SK-N-MC (cell line): ENCODE measurements at places on chromosomes 3 and 15.
A peak's percentile ranks its signal among the peaks of the same experiment; 100 is the strongest.

GRCh38 chr15:60744826-60745460 is 266.0 kb upstream of the ICE2 start:
- no peak for DNase-seq

- no peak for DNase-seq
Observed at GRCh38 chr3:24496529-24497482, 2.2 kb upstream of the THRB start.

GRCh38 chr15:52208306-52208946 is 17.2 kb upstream of the GNB5 start:
- peak; percentile 20 for DNase-seq

GRCh38 chr15:77804210-77804609 is 171.5 kb upstream of the LINGO1 start:
- no peak for DNase-seq

GRCh38 chr15:89192766-89193165 is 28.6 kb downstream of the RLBP1 start:
- DNase-seq: no peak

DNA sequence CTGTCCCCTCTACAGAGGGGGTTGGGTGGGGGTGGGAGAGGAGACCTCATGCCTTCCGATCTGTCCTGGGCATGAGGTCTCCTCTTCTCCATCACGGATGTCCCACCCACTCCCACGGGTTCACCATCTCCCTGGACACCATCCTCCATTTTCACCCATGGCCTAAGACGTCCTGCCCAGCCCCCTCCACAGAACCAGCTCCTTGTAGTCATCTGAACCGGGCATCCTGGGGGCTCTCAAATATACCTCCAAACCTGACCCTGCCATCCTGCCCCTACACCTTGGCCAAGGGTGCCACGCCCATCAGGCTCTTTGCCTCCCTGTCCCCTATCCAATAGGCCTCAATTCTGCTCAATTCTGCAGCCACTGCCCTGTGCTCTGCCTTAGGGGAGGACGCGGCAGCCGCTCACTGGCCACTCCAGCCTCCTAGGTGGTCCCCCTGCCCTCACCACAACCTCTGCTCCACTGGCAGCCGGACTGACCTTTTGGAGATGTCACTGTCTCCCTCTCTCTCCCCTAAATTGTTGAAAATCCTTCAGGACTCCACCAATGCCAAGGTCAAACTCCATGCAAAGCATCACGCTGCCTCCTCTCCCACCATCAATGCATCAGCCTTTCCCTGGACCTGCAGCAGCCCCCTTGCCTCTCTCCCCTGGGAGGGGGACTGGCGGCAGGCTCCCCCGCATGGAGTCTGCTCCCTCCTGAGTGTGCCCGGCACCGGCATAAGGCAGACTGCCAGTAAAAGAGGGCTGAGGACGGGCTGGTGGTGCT is 9.4 kb upstream of the ANPEP start:
- no peak for DNase-seq

DNA sequence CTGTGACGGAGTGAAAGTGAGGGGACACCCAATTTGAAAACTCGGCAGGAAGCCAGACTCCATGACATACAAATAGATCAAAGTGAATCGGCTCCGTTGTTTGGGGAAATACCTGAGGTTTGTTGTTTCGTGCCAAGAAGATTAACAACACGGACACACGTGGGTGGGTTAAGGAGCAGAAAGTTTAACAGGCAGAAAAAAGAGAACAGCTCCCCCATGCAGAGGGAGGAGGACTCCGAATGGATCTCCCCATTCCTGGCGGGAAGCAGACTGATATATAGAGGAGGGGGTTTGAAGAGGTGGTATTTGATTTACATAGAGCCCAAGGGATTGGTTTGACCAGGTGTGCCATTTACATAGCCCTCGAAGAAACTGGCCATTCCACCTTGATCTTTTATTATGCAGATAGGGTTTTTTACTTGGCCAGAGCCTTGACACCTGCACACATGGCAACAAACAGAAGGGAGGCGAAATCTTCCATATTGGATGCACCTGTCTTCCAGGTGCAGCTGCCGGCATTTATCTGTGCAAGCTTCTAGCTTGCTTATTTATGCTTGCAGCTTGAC is 4.8 kb upstream of the SACM1L start:
- no peak for DNase-seq

- no peak for DNase-seq
Observed at GRCh38 chr3:141644931-141645330, 93.2 kb upstream of the RNF7 start.

- DNase-seq: peak; percentile 22
Observed at GRCh38 chr3:53130179-53131061, at the start of gene RFT1. TSS of gene RFT1 (minus strand) at chr3:53130435. CDS start at chr3:53130400, 35 bp downstream.

- DNase-seq: no peak
Observed at GRCh38 chr3:55658690-55659562, 171.8 kb upstream of the WNT5A start.

DNA sequence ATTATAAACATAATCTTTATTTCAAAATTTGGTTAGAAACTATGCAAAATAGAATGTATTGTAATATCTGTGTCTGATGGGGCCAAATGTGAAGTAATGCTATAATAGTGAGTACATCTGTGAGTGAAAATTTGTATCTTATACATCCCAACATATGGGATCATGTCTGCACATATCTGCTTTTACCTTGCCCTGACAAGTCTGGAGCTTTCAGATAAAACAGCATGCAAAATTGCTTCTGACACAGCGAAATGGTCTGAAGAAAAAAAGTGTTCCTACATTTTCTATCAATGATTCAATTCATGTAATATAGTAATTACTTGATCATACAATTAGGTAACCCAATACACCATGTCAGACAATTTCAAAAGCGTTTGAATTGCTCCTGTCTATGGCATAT is 58.1 kb upstream of the P3H2 start:
- DNase-seq: no peak

DNA sequence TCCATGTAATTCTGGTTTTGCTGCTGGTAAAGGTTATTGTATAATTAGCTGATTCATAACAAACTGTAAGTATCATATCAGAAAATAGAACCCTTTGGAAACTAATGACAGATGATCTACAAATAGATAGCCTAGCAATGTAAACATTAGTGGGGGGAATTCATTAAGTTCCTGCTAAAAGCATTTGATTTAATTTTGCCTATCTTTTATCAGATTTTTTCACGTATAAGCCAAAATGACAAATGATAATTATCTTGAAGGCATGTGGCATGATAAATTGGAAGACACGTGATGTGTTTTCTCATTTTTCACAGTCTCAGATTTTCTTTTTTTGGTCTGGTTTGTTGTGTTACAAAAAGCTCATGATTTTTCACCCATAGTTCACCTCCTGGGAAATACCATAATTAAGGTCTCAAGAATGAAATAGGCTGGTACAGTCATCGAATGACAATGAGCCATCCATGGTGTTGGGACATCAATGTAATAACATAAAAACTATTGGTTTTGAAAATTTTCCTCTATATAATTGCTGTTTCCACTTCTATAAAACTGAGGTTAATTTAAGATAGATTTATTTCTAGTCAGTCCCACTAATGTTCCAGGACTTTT is 325.9 kb upstream of the TBL1XR1 start:
- DNase-seq: no peak

- DNase-seq: no peak
Observed at GRCh38 chr3:111476701-111477100, 65.3 kb upstream of the CD96 start.

GRCh38 chr3:138461246-138461645 is 26.8 kb downstream of the ESYT3 start:
- DNase-seq: no peak

GRCh38 chr15:97993310-97993738 is 32.8 kb downstream of the ARRDC4 start:
- no peak for DNase-seq

GRCh38 chr3:7744850-7745249 is 756.8 kb upstream of the LMCD1 start:
- no peak for DNase-seq

GRCh38 chr3:171159024-171159821 is 132.7 kb upstream of the SLC2A2 start:
- DNase-seq: no peak

DNA sequence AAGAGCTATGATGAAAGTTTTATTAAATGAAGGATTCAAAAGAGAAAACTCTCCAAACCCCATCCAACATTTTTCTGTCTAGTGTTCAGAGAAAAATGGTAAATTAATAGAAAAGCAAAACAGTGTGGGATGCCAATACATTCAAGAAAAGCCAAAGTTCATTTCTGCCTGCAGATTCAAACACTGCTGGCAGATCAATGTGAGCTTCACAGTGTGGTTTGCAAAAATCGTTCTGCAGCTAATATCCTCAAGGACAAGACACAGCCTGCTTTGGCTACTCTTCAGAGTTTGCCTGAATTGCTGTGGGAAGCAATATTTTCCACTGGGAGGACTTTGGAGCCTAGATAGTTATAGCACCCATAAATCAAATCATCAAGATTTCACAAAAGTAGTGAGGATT is 619.9 kb upstream of the SUCLG2 start:
- DNase-seq: no peak

DNA sequence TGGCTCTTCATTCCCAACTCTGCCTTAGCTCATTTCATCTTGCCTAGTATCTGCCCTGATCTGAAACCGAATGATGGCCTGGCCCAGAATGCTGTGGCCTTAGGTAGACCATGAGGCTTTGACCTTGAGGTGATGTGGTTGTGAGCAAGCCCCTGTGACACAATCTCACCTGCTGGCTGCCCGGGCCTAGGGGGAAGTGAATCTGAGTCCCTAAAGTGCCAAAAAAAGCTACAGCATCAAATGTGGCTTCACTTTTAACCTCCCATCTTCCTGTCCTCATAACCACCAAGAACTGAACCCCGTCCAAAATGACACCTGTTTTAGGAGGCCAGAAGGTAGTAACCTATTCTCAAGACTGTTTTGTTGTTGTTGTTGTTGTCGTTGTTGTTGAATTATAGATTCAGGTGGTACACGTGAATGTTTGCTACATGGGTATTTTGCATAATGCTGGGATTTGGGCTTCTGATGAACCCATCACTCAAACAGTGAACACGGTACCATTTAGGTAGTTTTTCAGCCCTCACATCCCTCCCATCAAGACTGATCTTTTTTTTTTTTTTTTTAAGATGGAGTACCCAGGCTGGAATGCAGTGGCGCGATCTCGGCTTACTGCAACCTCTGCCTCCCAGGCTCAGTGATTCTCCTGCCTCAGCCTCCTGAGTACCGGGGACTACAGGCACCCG is 54.6 kb downstream of the MCCC1 start:
- DNase-seq: no peak

DNA sequence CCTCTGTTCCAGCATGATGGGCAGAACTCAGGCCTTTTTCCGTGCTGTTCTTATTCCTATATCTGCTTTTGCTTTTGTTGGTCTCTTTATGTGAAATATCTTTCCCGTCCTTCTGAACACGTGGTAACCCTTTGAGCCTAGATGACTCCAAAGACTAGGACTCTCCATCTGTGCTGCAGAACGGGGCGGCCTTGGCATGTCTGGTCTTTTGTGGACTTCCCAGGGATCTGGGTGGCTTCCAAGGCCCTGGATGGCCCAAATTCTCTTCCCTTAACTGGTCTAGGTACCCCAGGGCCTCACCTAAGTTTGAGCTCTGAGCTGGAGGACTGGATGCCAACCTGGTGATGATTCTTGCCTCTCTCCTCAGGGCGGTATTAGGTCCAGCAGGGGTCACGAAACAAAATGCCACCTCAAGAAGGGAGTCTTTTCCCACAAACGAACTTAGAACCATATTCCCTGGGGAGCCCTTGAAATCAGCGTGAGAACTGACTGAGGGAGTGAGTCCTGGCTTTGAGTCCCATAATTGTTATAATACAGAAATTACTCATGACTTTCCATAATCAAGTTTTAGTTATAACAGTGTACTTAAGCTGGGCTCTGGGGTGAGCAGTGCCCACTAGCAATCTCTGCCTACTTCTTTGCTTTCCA is 13.8 kb downstream of the TLNRD1 start:
- no peak for DNase-seq

DNA sequence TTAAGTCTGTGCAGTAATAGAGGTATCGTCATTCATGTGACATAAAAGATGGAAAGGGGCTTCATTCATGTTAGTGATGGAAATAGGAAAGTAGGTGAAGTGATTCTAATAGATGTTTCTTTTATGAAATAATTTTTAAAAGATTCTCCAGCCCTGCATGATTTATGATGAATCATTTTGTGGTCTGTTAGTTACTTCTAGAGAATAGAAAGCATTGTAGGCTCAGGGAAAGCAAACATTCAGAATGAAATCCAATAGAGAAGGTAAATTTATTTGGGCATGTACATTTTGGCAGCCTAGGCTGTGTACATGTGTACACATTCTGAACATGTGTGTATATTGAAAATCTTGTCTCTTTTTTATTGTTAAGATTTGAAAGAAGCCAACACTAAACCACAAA is 23.1 kb downstream of the PPARG start:
- DNase-seq: no peak

DNA sequence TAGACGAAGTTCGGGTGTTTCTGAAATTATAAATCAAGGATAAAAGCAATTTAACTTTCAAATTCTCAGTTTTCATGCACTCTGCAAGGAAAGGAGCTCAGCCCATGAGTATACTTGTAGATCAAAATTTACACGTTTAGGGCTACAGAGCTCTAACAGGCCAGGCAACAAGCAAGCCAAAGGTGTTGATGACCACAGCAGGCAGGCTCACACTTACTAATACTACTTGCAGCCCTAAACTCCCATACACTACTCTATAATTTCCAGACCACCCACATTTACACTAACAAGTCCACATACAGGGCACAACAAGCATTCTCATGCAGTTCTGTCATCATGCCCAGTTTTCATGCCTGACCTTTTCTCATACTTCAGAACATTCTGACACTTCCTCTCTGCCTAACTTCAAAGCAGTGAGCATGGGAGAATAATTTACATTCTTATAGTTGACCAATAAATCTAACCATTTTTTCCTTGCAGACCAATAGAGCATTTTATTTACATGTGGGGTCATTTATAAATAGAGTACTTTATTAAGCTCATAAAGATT is 124.7 kb upstream of the FRMD4B start:
- DNase-seq: no peak

DNA sequence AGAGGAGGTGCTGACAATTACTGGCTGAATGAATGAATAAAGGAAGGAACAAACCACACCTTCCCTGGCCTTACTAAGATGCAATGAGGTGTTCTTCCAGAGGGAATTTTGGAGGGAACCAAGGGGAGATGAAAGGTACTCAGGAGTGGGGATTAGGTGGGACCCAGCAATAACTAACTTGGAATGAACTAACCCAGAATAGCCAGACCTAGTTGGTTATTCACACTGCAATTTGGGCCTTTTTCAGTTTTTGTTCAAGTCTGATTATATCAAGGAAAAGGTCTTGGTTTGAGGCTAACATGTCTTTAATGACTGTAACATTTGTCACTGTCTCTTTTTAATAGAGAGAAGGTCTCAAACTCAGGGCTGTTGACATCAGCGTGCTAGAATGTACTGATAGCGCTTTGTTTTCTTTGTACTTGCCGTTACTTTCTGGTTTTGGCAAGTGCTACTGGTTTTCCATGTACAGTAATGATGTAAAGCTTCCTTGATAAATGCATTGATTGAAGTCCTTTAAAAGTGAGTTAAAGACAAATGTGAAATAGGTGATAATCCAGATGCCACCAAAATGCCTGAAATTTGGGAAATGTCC is 3.2 kb upstream of the PLXND1 start:
- DNase-seq: no peak
